ENCODE measurements at places on chromosomes 2 and 18. TPM values are rescaled to one million over a fixed set of nuclear protein-coding genes. Genes with fewer than 3 reads are reported as not detected.

- DNase-seq = no peak
Measured at GRCh38 chr18:41923446-41923845, 31.6 kb upstream of the PIK3C3 start.

DNA sequence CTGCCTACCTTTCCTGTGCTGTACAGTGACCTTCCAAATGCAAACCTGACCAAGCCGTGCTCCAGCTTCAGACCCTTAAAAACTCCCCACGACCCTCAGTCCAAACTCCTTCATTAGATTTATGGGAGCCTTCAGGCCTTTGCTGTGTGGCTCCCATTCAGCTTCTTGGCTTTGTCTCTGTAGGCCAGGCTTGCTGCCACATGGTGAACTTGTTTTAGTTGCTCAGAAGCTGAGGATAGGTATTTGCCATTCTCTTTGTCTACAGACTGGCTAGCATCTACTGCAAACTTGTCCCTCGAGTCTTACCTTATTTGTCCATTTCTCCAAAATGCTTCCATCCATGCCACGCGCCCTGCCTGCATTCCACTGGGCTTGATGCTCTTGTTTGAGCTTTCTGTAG lies 49.1 kb downstream of the SOX11 start:
- DNase-seq = no peak

GRCh38 chr18:57110290-57110689 lies 36.6 kb upstream of the BOD1L2 start:
- no peak for DNase-seq

DNA sequence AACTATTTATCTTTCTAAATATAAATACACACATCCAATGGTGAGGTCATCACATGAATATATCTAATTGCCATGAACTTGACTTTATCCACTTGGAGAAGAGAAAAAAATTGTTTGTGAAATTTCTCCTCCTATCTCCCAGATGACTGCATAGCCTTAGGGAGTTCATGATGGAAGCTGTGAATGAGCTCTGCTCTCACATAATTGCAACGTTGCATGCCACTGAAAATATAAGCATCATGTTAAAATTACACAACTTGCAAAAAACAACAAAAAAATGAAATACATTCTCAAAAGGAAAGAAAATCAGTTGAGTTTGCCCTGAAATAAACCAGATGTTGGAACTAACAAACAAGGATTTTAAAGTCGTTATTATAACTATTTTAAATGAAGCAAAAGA lies 50.6 kb upstream of the OSR1 start:
- DNase-seq = no peak

Gene PSMA8
- not detected for total RNA-seq

Gene FABP1
- total RNA-seq = not detected
